ENCODE measurements at places on chromosomes 11 and 22.

DNA sequence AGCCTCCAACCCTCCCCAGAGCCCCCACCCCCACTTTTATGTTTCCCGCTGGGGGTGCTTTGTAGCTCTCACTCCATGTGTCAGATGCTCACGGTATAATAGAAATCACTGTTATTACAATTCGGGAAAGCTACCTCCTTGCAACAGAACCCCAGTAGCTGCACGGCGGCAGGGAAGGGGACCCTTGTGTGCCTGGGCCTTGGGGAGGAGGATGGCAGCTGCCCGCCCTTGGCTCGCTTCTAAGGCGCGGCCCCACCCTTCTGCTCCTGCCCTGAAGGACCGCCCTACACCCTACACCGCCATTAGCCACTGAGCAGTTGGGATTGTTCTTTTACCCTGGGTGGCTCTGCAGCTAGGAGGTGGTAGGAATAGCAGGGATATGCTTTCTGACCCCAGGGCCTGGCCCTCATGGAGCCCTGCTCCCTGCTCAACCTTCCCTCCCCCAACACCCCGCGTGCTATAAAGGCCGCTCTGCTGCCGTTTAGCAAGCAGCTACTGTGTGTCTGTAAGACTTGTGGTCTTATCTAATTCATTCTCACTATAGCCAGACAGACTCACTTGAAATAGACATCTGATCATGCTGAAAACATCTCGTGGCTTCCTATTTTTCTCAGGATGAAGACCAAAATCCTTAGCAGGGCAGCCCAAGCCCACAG is 219.7 kb downstream of the CEP164 start:
- DNase-seq: no peak

- no peak for DNase-seq
Measured at GRCh38 chr11:109914809-109915653, 178.2 kb upstream of the ZC3H12C start.

GRCh38 chr22:16721961-16722360 is 103.2 kb downstream of the XKR3 start:
- DNase-seq: no peak

GRCh38 chr11:296171-297050 is 2.9 kb downstream of the IFITM5 start:
- DNase-seq: no peak

DNA sequence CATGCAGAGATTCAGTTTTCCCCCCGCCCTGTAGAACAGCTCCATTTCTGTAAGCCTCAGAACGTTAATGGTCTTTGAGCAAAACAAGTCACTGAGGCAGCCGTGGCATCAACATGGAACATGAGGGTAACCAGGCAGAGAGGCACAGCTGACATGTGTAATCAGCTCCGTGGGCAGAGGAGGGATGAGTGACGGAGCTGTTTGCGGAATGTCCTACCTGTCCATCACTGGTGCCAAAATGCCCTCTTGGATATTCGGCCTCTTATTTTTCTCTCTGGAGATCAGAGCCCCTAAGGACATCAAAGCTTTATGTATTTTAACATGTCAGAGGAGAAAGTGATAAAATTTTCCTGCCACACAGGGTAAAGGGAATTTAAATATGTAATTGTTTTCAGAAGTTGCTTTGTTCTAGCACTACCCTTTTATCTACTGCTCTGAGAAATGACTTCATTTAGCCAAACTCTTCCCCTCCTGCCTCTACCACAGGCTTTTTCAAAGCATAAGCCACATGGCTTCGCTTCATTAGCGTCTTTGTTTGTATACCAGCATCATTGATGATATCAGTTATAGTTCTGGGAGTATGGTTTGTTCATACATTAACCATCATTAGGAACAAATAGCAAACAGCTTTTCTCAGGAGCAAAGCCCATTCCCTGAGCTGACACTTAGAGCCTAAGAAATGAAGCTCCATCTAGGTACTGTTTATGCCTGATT is 32.9 kb downstream of the C11orf71 start:
- DNase-seq: no peak

DNA sequence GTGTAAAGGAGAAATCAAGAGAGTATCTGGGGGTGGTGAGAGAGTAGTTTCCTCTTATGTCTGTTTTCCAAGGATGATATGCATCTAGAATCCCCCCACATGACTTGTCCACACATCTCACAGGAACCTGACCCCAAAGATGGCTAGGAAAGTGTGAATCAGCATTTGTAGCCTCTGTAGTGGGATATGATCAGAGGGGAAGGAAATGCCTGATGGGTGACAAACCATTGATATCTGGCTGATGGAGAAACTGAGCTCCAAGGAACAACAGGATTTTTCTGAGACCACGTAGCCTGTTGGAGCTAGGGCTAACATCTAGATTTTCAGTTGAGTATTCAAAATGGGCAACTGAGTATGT is 369.4 kb downstream of the DDX10 start:
- DNase-seq: no peak

DNA sequence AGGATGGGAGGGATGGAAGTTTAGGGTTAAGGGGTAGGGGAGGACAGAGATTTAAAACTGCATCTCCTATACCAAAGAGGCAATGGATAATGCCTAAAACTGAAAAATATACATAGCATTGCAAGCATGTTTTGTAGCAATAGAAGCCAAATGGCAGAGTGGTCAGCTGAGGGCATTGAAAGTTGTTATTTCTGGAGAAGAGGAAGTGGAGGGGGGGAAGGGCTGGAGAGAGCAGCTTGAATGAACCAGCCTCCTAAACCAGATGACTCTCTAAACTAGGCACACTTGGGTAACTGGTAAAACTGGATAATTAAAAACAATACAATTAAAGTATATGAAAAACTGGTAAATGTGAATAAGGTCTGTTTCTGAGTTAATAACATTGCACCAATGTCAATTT is 70.3 kb upstream of the TP53I11 start:
- DNase-seq: no peak

DNA sequence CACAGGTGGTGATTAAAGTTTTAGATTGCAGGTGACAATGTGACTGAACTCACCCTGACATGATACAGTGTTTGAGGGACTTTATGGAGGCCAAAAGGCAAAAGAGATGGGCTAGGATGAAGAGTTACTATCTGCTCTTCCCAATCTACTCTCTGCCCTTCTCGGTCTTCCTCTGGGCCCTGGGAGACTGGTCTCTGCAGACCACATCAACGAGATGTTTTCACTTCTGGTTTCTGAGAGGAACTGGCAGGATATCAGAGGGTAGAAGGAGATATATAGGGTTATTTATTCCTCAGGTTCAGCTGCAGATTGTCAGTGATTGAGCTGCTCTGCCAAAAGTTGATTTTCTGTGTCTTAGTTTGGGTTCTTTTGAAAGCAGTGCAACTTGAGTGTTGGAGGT is 32.4 kb upstream of the CD44 start:
- no peak for DNase-seq

GRCh38 chr22:31695423-31695822 is 33.4 kb upstream of the PISD start:
- DNase-seq: no peak

GRCh38 chr11:41005986-41006385 is 453.5 kb downstream of the LRRC4C start:
- DNase-seq: no peak

GRCh38 chr11:128052912-128053641 is 534.3 kb downstream of the ETS1 start:
- DNase-seq: no peak

GRCh38 chr11:112655371-112655770 is 305.8 kb upstream of the NCAM1 start:
- DNase-seq: no peak

DNA sequence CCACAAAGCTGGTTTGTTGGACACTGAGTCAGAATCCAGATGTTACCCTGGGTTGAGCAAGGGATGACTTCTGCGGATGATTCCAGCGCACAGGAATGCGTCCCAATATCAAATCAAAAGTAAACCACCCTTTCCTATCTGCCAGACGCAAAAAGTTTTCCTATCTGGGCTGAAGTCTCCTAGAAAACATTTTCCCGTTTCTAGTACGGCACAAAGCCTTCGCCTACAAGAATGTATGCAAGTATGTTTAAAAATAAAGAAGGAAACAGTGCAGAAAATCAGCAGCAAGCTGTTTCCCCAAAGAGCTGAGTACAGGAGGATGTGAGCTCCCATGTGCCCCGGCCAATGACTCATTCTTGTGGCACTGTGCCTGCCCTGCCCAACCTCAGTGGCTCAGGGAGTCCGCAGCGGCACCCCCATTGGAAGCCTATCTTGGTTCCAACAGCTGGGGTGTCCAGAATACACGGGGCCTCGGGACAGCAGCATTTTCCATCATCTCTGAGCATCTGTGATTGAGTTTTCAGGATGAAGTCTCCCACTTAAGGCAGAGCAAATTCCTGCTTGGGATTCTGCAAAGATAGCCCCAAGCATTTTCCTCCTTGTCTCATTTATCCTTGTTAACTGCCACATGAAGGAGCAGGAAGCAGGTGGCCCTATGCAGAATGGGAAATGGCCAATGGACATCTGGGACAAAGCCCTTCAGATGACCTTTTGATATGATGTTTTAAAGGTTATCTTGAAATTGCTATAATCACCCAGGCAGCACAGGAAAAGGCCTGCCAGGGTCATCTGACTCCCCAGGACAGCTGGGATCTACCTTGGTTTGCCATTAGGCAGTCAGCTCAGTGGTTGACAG is 17.5 kb downstream of the KCNJ5 start:
- DNase-seq: no peak

GRCh38 chr11:90391756-90392155 is 168.9 kb upstream of the CHORDC1 start:
- no peak for DNase-seq

- DNase-seq: no peak
Measured at GRCh38 chr22:17091851-17092250, 7.1 kb downstream of the IL17RA start.

GRCh38 chr11:108144615-108145014 is 23.2 kb downstream of the ACAT1 start:
- DNase-seq: no peak
